Activated T-cell treated with anti-CD3 and anti-CD28 coated beads, Interleukin-2, amount 50 U/mL, for 4 hours (primary cell): ENCODE measurements at places on chromosomes 7 and 10.

- DNase-seq: no peak
Observed at GRCh38 chr10:3723766-3724165, 61.2 kb downstream of the KLF6 start.

DNA sequence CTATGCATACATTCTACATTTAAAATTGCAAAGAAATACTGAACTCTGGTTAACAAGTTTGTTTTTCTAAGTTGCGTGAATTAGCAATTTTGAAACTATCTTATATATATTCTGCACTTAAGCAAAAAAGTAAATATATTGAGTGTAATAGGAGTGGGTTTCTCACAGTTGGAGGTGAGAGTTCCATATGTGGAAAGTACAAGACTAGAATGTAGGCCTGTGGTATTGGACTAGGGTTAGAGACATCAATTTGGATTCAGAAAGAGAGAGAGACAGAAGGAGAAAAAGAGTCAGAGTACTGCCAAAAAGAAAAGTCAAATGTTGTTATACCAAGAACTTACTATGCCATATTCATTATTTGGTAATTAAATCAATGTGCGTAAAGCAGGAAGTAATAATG is 47.3 kb upstream of the ITGB8 start:
- no peak for DNase-seq

DNA sequence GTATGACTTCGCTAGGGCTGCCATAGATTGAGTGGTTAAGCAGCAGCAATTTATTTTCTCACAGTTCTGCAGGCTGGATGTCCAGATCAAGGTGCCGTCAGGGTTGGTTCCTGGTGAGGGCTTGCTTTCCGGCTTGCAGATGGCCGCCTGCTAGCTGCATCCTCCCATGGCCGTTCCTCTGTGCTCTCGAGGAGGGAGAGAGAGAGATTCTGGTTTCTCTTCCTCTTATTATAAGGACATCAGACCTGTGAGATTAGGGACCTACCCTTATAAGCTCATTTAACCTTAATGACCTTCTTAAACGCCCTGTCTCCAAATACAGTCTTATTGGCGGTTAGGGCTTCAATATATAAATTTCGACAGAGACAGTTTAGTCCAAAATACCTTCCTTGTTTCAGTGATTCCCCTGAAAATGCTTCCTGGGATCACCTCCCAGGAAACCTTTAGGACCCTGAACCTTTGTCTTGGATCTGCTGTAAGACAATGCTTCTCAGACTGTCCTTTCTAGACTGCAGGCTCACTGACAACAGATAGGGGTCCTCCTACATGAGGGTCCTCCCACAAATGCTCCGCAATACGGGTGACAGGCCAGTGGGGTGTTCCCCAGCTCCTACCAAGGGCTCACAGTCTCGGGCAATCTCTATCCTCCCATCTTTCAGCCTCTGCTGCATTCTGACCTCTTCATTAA is 82.5 kb upstream of the BAIAP2L1 start:
- no peak for DNase-seq

DNA sequence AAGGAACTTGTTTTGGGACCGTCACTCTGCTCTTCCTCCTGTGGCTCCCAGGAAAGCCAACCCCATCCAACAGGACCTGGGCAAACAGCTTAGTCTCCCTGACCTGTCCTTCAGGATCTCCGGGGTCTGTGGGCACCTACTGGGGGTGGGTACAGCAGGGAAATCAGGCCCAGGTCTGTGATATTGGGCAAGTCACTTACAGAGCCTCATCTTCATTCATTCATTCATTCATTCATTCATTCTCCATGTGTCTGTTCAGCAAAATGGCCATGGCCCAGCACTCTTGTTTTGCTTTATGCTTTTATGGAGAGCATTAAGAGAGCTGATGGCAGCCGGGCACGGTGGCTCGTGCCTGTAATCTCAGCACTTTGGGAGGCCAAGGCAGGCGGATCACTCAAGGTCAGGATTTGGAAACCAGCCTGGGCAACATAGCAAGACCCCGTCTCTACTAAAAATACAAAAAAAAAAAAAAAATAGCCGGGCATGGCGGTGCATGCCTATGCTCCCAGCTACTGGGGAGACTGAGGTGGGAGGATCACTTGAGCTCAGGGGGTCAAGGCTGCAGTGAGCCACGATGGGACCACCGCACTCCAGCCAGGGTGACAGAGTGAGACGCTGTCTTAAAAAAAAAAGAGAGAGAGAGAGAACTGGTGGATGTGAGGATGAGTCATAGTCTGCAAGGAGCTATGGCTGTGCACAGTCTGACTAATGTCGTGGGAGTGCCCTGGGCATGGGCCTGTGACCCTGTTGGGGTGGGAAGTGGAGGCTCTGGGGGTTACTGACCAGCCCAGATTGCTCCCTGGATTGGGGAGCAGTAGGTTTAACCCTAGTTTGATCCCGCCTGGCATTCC is 54.3 kb downstream of the CLIP2 start:
- DNase-seq: no peak

DNA sequence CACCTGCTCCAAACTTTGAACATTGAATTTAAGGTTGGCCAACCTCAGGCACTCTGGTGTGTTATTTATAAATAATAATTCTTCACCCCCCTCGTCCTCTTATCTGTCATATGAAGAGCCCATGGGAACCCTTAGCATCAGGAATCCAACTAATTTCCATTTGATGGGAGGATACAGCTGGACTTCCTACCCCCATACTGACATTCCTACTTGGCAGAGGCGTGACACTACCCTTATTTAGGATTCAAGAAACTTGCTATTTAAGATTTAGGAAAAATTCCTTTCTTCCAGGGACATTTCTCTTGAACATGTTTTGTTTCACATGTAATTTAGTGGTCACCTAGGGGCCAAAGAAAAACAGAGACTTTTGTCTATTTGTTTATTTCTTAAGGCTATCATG is 171.9 kb upstream of the NRP1 start:
- DNase-seq: no peak

DNA sequence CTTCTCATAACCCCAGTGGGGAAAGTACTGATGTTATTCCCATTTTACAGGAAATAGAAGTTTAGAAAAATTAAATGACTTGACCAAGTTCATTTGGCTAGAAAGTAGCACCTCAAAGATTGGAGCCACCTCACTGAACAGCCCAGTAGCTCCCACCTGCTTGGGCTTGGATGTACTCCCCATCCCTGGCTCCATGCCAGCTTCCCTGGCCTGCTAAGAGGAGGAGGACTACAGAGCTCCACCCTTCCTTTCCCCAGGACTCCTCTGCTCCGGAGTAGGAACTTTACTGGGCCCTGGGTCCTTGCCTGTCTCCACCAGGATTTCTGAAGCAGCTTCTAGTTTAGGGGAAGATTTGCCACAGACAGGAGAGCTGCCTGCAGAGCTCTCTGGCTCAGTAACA is 3.1 kb downstream of the HPS6 start:
- no peak for DNase-seq

- no peak for DNase-seq
Observed at GRCh38 chr10:59872892-59873463, 33.4 kb downstream of the CCDC6 start.

GRCh38 chr10:9452056-9452455 is 1397.6 kb downstream of the GATA3 start:
- DNase-seq: no peak

DNA sequence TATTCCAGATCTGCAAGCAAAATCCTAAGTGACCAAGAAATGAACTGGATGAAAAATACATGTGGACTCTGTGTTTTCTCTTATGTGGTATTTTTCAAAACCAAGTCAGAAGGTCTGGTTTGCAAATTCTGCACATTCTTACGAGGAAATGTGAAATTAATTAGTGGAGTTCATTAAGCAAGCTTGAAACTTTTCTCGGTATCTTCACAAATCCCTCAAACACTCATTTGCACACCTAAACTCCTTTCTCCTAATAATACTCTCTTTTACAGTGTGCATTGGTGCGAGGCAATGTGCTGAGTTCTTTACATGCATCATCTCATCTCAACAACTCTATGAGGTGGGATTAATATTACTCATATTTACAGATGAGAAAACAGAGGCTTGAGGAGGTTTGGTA is 82.1 kb downstream of the MTERF1 start:
- no peak for DNase-seq

- no peak for DNase-seq
Observed at GRCh38 chr7:77497079-77497478, 40.0 kb upstream of the PTPN12 start.

- no peak for DNase-seq
Observed at GRCh38 chr10:29585488-29585976, 49.2 kb downstream of the SVIL start.

- no peak for DNase-seq
Observed at GRCh38 chr10:73840056-73840402, 28.6 kb upstream of the NDST2 start.

GRCh38 chr7:143980746-143981510 is 19.2 kb upstream of the OR6B1 start:
- no peak for DNase-seq

GRCh38 chr7:111324228-111324627 is 233.3 kb downstream of the LRRN3 start:
- no peak for DNase-seq

DNA sequence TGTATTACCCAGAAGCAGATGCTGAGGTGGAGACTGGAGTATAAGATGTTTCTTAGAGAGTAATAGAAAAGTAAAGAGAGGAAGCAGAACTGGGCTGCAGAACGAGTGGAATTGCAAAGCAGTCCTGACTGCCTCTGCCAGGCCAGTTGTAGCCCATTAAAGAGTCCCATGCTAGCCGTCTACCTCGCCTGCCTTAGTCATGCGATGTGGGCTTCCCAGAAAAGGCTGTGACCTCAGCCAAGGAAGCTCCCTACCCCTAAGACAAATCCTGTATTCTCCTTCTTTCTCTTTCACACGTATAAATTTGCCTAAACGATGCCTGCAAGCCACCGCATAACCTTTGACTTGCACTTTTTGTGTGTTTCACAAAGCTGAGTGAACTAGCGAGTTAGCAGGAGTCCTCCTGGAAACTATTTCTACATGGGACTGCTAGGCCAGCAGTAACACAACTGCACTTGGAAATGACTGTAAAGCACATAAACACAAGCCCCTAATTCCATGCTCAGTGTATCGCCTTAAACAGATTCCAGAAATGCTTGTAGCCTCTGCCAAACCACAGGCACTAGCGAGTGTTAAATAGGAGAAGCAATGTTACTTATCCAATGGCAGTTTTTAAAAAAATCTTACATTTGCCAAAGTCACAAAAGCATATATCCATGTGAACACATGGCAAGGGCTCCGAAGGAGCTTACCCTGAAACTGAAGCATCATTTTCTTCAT is 47.4 kb upstream of the GNAI1 start:
- no peak for DNase-seq

GRCh38 chr7:17832820-17833355 is 107.4 kb downstream of the SNX13 start:
- DNase-seq: no peak

GRCh38 chr10:33434933-33435332 is 100.5 kb upstream of the NRP1 start:
- DNase-seq: no peak

- DNase-seq: no peak
Observed at GRCh38 chr7:47804767-47805545, 143.3 kb downstream of the PKD1L1 start.

- DNase-seq: no peak
Observed at GRCh38 chr10:60135020-60135419, 228.7 kb upstream of the CCDC6 start.

- DNase-seq: no peak
Observed at GRCh38 chr7:25391295-25391861, 163.1 kb upstream of the NPVF start.

DNA sequence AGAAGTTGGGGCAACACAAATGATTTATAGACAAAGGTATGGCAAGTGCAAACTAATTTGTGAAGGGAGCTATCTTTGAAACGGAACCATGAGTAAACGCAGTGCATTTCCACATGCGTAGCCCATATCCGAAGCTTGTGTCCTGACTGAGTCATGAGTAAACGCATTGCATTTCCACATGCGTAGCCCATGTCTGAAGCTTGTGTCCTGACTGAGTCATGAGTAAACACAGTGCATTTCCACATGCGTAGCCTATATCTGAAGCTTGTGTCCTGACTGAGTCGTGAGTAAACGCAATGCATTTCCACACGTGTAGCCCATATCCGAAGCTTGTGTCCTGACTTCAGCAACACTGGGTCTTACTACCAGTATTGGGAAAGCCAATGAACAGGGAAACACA is 95.0 kb downstream of the CELF2 start:
- DNase-seq: no peak

DNA sequence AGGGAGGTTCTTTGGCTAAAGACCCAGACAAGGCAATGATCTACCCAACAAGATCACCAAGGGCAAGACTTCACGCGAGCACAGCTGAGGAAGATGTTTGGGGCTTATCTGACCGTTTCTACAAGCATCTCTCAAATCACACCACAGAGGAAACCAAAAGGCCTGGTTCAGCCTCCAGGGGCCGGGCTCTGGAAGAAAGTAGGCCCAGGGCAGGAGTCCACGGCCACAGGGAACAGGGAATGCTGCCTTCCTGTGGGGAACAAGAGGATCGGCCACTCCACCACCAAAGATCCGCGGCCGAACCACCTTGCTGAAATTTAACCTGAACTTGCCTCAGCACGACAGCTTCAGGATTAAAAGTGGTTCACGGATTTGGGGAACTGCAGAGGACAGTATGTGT is 332.5 kb downstream of the PTPRN2 start:
- no peak for DNase-seq

- DNase-seq: no peak
Observed at GRCh38 chr7:73343671-73344380, 15.9 kb downstream of the FKBP6 start.

DNA sequence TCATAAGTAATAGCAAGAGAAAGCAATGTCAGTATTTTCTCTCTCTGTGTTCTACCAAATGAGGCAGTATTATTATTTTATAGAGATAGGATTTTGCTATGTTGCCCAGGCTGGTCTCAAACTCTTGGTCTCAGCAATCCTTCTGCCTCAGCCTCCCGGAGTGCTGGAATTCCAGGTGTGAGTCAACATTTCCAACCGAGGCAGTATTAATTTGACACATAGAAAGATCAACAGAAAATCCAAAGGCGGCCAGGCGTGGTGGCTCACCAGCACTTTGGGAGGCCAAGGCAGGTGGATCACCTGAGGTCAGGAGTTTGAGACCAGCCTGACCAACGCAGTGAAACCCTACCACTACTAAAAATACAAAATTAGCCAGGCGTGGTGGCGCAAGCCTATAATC is 71.8 kb downstream of the SMURF1 start:
- DNase-seq: no peak

DNA sequence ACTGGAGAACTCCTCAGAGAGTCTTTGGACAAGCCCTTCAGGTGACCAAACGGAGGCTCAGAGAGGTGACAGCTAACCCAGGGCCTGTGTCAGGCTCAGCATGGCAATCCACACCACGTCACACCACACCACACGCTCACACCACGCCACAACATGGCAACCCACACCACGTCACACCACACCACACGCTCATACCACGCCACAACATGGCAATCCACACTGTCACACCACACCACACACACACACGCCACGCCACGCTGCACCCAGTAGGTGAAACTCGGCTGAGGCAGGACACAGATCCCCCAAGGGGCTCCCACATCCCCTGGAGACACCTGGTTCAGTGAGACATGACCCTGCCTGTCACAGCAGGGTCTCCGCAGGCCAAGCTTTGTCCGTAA is 107.3 kb downstream of the PDGFA start:
- no peak for DNase-seq
